ENCODE measurements at places on chromosomes 11 and 22.

- peak; percentile 28 for DNase-seq
Observed at GRCh38 chr11:13335319-13335718, 57.7 kb downstream of the BMAL1 start.

GRCh38 chr11:66280428-66280827 lies 2.5 kb downstream of the CNIH2 start:
- no peak for DNase-seq

DNA sequence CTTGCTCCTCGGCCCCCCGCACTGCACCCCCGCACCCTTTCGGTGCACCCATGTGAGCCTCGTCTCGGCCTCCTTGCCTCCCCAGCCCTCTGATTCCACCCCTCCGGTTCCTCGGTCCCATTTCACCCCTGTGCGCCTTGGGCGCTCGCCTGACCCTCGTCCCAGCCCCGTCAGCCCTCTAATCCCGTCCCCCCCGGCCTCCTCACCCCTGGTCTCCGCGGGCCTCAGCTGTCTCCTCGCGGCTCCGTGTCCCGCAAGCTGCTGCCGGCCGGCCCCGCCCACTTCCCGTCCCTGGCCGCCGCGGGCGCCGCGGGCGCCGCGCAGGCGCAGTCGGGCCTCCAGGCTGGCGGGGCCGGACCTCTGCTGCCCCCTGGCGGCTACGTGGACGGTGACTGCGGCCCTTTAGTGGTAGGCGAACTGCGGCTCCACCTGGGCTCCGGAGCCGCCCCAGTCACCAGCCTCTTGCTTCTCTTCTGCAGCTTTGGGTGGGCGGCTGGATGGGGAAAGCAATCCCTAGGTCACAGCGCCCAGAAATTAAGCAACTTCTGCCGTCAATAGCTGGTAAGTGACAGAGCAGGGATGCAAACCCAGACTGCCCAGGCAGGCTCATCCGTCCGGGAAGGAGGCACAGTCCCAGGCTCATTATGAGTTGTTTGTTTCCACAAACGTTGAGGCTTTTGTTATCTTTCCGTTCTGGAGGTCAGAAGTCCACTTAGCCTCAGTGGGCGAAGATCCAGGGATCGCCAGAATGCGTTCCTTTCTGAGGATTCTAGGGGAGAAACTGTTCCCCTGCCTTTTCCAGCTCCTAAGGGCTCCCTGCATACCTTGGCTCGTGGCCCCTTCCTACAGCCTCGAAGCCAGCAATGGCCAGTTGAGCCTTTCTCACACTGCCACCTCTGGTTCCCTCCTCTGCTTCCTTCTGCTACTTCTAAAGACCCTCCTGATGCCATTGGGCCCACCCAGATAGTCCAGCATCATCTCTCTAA lies at the start of gene PPM1F:
TSS of gene PPM1F (minus strand) at position 263 of the 986 bp plus-strand sequence. CDS start 6,800 bp downstream, outside the sequence.
- peak; percentile 92 for DNase-seq

GRCh38 chr11:72599325-72600117 lies 74.7 kb downstream of the PDE2A start:
- DNase-seq = no peak

GRCh38 chr11:12253843-12254281 lies 123.5 kb upstream of the PARVA start:
- no peak for DNase-seq

DNA sequence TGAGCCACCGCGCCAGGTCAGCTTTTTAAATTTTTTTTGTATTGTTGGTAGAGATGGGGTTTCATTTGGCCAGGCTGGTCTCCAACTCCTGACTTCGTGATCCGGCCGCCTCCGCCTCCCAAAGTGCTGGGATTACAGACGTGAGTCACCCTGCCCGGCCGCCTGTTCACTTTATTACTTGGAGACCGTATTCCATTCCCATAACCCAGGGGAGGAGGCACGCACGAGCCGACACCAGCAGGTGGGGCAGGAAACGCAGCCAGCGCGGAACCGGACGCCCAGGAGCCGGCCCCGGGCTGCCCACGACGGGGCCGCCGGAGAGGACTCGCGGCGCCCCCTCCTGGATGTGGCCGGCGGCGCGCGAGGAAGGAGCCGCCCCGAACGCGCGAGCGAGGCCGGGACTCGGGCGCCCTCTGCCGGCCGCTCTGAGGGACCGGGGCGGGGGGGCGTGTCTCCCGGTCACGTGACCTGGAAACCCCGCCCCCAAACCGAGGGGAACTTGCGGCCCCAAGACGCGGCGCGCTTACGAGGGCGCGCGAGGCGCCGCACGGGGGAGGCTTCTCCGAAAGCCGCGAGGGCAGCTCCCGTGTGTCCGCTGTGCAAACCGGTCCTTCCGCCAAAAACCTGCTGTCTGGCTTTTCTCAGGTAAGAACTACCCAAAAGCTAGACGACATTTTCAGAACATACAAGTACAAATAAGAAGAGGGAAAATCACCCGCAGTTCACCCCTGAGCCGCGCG lies 11.6 kb upstream of the RNH1 start:
- DNase-seq = no peak

DNA sequence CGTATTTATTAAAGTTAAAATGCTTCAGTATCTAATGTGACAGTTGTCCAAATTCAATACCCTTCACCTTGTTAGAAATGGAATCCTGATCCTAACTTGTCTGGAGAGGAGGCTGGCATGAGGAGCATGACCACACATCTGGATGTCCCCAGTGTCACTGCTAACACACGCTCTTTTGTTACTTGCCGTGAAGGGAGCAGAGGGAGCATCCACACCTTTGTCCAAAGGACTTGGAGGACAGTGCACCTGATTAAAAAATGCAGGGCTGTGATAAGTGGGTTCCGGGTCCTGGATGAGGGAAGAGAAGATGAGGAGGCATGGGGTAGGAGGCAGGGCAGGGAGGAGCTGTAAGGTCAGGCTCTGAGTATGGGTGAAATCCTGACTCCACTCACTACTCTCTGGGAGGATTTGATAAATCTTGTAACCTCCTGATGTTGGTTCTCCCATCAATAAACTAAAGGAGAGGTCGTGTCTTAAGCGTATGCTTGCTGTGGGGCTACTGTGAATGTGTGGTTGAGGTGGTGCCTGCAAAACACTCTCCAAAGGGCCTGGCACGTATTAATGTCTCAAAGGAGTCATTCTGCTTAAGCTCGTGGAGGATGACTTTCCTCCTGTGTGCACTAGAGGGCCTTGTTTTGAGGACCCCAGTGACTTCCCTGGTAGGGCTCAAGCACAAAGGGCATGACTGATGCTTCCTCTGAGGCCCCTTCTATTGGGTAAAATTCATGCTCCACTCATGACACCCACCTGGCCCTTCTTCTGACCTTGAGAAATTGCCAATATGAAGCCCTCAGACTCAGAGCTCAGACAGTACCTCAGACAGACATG lies 16.8 kb upstream of the IGLL5 start:
- DNase-seq = no peak

DNA sequence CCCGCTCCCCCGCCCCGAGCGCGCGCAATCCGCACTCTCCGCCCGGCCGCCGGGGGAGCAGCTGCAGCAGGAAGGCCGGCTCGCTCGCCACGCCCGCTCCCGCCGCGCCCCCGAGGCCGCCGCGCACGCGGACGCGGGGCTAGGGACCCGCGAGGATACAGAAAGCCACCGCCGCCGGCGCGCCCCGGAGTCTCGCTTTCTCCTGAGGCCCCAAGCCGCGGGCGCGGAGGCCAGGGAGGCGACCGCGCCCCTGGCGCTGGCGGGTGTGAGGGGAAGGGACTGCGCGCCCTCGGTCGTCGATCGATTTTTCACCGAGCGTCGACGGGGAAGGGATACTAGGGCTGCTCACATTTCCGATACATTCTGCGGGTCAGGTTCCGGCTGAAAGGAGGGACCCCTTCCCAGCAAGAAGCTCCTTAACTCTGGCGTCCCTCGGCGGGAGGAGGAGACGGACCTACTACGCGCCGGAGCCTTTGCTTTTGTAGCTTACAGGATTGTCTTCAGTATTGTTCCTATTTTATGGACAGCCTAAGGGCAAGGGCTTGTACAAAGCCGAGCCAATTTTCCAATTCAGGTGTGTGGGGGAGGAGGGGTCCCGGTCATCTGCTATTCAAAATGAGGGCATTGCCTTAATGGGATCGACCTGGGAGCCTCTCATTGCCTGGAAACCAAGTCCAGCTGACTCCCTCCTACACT lies 416 bp upstream of the GAB2 start:
- no peak for DNase-seq

DNA sequence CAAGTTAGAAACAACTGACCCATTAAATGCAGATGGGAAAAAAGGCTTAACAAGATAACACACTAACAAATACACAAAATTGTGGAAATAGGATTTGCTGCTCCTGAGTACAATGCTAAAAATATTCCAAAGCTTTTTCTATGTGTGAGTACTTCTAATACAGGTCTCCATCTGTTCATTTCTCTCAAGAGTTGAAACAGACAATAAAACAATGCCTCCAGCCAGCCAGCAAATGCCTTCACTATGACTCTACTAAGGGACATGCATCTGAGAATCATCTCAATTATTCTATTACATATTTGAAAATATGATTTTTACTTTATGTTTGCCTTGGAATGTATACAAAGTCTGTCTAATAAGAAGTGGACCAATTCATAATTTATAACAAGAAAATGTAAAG lies 119.0 kb downstream of the CADM1 start:
- no peak for DNase-seq

GRCh38 chr11:4095509-4096230 lies 1.1 kb downstream of the RRM1 start:
- no peak for DNase-seq

GRCh38 chr11:11426226-11426952 lies 73.3 kb upstream of the CSNK2A3 start:
- no peak for DNase-seq

DNA sequence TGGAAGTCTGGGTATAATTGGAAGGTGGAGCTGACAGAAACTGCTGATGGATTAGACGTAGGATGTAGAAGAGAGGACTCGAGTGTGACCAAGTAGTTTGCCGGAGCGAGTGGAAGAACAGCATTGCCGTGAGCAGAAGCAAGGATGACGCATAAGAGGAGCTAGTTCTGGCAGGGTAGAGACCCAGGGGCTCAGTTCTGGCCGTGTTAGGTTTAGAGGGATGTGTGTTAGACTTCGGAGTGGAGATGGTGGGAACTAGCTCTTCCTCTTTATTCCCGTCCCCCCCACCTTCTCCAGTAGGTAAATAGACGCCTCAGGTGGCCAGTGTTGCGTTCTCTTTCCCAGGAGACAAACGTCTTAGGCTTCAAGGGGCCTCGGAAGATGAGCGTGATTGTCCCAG lies 19.1 kb downstream of the TUB start:
- no peak for DNase-seq

DNA sequence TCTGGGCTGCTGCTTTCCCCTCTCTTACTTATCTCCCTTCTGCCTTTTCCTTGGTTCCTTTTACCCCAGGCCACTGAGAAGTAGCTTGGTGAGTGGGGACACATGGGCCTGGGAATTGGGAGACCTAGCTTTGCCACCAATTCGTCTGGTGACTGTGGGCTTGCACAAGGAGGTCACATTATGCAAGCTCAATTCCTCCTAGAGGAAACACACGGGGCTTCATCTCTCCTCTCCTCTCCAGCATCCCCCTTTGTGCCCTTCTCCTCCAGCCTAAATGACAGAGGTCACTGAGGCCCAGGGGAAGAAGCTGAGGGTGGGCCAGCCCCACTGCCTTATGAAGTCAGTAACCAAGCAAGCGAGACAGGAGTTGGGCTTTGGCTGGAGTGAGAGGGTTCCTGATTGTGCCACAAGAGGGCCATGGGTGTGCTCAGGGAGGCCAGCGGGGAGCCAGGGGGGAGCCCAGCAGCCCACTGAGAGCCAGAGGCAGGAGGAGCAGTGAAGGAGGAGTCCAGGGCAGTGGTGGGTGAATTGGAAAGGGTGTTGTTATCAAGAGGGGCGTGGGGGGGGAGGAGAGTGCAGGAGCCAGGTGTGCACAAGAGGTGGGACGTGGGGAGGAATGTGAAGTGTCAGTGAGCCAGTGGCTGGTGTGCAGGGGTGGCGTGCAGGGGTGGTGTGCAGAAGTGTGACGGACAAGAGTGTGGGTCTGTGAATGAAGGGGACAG lies 2.0 kb downstream of the CLCF1 start:
- DNase-seq = no peak

DNA sequence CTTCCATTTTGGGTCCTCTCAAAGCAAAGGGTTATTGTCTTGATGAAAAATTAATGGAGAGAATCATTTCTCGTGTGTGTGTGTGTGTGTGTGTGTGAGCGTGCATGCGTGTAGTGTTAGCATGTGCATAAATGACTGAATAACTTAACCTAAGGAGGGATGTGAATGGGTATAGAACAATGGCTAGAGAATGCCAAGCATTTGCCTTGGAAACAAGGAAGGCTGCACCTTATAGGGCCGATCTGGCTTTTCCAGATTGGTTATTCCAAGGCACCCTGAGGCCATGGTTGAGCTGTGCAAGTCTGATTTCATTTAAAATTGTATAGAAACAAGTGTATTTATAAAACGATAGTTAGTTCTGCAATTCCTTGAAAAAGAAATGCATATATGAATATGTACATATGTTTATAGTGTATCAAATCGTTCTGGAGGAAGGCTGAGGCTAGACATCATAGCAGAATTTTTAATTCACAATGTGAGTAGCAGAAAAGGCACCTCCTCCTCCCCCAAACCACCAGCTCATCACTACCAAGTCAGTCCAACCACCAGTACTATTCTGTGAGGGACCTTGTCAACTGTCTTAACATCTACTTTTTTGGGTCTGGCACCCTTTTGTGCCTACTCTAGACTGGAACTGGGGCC lies 322.7 kb upstream of the ISX start:
- no peak for DNase-seq

GRCh38 chr11:77487790-77488189 lies 13.9 kb upstream of the PAK1 start:
- no peak for DNase-seq

DNA sequence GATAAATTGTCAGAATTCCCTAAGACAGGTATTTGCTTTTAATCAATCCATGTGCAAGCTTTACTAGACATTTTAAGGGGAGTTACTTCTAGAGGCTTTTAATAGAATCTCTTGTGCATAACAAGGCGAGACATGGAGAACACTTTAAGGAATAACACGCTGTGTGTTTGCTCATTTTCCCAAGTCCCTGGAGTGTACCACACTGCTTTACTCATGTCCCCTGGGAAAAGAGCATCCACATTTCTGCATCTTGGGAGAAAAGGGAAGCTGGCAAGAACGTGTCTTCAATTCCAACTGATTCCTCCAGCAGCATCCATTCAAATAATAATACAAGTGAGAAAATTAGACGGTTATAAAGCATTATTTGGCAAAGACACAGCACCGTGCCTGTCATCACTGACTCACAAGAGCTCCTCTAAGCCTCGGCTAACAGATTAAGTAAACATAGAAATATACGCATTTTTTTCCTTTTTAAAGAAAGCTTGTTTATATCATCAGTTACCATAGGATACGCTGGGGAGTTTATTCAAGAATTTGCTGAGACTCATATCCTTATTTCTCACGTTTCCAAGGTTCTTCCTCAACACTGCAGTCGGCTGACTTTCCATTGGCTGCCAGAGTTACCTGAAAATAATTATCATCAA lies 121.5 kb downstream of the CD44 start:
- DNase-seq = no peak

DNA sequence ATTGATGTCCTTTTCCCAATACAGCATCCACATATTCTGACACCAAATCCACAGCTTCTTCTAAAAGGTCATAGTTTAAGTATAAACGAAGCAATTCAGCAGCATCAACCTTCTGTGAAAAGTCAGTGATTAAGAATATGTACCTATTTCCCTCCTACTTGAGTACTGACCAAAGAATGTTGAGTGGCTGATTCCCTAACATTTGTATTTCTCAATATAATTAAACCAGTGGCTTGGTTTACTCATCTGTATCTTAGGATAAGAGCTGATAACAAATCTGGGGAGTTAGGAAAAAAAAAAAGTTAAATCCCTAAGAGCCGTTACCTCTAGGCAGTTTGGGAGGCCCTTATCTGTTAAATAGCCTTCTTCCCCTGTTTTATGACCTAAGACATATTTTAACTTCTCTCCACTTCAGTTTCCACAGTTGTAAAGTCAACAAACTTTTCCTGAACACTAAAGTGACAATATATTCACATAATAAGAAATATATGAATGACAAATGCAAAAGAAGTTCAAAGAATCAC lies 16.0 kb upstream of the FNBP4 start:
- no peak for DNase-seq
